ENCODE measurements at places on chromosomes 5 and 9. TPM values are rescaled to one million over a fixed set of nuclear protein-coding genes. Genes with fewer than 3 reads are reported as not detected.

DNA sequence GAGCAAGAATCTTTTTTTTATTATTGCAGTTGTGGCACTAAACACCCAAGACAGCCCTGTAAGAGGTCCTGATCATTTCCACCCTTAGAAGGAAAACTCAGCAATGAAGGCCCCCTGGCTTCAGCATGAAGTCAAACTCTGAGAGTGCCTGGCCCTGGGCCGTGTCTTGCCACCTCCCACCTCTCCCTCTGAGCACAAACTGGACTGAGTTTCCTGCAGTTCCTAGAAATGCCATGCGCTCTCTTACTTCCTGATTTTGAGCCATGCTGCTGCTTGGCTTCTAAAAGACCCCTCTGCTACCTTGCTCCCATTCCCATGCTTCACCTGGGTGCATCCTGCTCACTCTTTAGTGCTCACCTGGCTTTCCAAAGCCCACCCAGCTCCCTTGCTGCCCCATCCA is 140.4 kb upstream of the KLF9 start:
- no peak for DNase-seq

GRCh38 chr5:9062873-9063272 is 483.0 kb downstream of the SEMA5A start:
- no peak for DNase-seq

- DNase-seq = no peak
Measured at GRCh38 chr9:109953300-109953699, 173.3 kb downstream of the PALM2AKAP2 start.

DNA sequence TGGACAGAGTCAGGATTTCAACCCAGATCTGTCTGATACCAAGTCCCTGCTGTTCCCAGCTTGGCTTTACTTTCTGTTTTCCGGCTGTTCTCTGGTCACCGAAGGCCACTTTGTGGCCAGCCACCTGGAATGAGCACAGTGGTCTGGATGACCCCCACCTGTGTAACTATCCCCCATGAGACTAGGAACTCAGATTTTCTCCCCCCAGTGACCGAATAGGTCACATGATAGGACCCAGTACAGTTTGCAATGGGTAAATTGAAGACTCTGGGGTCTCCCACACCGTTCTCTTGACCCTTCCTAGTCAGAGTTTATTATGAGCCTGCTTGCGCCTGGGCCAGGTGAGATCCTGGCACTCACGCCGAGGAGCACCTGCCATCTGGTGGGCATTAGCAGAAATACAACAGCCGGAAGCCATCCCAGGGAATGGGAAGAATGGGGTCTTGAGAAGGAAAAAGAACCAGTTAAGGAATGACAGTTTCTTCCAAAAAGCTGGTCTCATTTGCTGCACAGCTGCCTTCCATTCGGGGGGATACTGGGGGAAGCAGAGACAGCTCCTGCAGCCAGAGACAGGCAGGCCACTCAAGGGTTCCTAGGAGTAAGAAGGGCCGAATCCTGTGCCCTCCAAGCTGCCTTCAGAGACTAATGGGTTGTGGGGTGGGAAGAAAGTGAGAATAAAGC is 7.1 kb downstream of the PHYHD1 start:
- DNase-seq = peak; percentile 21

DNA sequence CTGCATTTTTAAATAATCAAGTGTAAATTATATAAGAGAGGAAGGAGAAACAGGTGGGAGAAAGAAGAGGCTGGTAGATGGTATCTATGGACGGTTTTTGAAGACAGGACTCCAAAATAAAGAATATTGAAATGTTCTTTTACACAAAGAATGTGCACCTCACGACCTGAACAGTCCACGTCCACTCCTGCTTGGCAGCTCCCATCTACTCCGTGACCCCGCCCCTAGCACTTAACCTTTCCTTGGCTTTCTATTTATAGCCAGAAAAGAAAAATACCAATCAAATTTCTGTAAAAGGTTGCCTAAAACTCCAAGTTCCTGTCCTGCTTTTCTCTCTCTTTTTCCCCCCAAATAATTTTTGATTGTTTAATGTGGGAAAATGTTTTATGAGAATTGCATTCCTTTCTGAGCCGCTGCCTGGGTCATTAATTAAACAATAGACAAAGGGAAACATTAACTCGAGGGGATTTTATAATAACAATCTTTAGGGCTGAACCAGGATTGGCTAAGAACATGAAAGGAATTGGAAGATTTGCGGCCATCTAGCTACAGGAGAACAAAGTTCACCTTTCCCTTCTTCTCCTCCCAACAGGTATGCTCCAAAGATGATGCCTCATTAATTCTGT is 173.6 kb upstream of the MAP3K1 start:
- no peak for DNase-seq

APBA1 gene
- total RNA-seq = 2.4 TPM

BASP1 gene
- 1.0 TPM for total RNA-seq

LPAR1 gene
- total RNA-seq = not detected
